Osteoblast (primary cell): ENCODE measurements at places on chromosomes 13 and 19.

- peak; percentile 98 for DNase-seq
Measured at GRCh38 chr19:18764591-18765051, 26.5 kb downstream of the COMP start.

- no peak for DNase-seq
Measured at GRCh38 chr13:80400164-80400864, 59.4 kb upstream of the SPRY2 start.

- DNase-seq, result no peak
Measured at GRCh38 chr19:5686326-5686646, 3.8 kb upstream of the RPL36 start.

- DNase-seq, result no peak
Measured at GRCh38 chr13:66745307-66745706, 484.8 kb downstream of the PCDH9 start.

- DNase-seq, result peak; percentile 71
Measured at GRCh38 chr19:57559008-57559403, 657 bp downstream of the ZNF550 start.

- DNase-seq, result no peak
Measured at GRCh38 chr13:98906746-98907502, 70.9 kb downstream of the DOCK9 start.

DNA sequence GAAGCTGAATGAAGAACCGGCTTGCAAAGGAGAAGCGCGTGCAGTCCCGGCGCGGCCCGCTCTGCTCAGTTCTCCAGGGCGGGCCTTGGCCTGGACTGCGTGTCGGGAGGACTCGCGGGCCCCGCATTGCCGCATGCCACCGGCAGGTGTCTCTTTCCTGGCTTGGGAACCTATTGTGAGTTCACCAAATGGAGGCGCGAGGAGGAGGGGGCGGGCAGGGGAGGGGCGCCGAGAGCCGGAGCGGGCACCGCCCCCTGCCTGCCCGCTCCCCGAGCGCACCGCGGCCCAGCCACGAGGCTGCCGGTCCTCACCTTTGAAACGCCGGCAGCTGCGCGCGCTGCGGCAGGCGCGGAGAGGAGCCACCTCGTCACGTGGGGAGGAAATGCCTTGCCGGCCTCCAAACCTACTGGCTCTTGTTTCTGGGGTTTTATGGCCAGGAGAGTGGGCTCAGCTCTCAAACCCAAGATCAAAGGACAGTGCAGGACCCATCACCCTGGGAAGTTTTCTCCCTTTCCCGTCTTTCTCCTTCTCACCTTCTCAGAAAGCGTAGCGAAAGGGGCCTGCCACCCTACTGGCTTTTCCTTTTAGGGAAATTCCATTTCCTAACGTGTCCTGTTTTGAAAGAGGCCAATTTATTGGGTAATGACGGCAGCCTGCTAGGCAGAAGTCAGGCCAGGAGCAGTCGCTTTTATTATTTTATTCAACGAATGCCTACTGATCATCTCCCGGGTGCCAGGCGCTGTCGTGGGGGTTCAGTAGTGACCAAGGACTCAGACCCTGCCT is 13.8 kb upstream of the UBE2L5 start:
- DNase-seq, result peak; percentile 97

- no peak for DNase-seq
Measured at GRCh38 chr13:28564030-28564429, 69.1 kb upstream of the FLT1 start.

- no peak for DNase-seq
Measured at GRCh38 chr13:109087916-109088623, 458.7 kb downstream of the MYO16 start.

GRCh38 chr19:32067685-32068084 is 277.7 kb upstream of the ZNF507 start:
- DNase-seq, result no peak

DNA sequence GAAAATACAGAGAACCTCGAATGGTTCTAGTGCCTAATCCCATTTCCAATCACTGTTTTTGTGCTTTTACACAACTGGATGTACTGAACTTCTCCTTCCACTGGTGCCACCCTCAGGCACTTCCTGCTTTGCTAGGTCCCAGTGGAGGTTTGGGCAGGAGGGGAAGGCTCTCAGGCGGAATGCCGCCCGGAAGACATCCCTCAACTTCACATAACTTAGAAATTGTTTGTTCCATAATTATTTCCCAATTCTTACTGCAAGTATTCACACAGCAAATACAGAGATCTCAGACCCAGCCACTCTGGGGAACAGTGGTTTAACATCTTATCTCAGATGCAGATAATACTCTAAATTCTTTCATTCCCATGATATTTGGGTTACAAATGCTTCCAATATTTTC is 195.7 kb upstream of the IPO5 start:
- DNase-seq, result no peak

DNA sequence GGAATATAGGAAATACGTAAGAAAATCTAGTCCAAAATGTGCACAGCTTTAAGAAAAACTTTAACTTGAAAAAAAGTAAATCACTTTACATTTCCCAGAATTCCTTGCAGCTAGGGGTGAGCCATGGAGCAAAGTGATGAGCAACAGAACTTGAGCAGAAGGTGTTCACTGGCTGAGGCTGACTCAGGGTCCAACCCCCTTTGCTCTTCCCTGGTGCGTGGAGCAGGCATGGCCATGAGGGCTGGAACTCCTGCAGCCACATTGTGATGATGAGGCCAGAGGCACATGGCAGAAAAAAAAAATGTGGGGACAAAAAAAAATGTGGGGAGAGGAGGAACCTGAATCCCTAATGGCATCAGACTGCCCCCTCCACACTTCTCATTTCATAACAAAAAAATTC is 9.9 kb upstream of the PLA2G4C start:
- no peak for DNase-seq

DNA sequence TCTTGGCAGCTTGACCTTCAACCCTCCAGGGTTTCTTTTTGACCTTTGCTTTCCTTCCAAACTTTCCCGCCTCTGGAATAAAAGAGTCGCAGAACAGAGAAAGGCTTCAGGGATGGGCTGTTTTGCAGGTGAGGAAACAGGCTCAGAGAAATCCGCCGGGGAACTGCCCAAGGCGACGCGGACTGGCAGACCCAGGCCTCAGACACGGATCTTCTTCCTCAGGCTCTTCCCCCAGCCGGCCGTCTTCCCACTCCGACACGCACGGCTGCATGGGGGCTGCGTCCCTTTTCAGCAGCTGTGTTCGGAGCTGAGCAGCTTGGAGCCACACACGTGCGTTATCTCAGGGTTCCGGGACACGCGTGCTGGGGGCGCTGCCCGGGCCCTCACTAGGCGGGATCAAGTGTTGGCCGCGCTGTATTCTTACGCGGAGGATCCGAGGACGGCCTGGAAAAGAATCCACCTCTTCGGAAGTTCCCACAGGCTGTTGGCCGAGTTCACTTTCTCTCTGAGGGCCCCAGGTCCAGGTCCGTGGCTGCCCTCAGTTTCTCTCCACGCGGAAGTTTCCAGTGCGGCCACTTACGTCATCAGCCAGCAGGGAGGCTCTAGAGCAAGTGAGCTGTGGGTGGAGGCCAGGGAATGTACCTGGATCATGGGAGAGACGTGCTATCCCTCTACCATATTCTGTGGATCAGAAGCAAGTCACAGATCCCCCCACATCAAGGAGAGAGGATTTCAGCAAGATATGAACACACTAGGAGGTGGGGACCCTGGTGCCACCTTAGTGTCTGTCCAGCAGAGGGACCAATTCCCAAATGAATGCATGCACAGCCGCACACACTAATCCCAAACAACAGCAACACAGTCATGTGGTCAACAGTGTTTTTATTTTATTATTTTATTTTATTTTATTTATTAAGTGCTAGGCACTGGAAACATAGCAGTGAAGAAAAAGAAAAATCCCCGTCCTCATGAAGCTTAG is 100.4 kb downstream of the ING1 start:
- DNase-seq, result no peak

DNA sequence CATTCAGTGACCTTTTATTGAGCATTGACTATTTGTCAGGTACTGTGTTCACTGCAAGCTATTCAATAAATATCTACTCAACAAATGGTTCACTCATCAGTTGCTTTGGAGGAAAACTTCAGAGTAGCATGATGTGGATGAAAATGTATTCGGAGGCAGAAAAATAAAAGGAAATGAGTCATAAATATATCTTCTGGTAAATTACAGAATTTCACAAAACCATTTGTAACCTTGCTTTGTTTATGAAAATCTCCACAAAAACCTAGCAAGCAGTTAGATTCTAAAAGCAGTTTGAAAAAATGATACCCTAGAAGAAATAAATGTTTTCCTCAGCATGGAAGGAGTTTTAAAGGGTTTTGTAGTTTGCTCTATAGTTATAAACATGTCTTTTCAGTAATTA is 399.6 kb downstream of the LMO7 start:
- no peak for DNase-seq

- no peak for DNase-seq
Measured at GRCh38 chr19:31535691-31536460, 186.6 kb upstream of the TSHZ3 start.

DNA sequence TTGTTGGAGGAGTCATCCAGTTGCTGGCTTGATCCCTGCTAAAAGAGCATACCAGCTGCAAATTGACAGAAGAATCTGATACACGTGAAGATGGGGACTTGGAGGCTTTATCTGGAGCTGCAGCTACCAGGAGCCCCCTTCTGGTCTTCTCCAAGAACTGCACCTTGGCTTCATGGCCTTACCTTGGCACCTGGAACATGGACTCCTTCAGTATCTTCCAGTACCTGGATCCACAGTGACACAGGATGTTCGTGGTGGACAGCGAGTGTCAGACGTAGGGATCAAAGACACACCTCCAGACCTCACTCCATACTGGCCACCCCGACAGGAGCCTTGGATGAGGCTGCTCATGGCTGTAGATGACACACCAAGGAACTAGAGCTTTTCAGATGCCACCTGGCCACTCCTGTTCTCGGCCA is 9.9 kb upstream of the ACSBG2 start:
- DNase-seq, result peak; percentile 86

DNA sequence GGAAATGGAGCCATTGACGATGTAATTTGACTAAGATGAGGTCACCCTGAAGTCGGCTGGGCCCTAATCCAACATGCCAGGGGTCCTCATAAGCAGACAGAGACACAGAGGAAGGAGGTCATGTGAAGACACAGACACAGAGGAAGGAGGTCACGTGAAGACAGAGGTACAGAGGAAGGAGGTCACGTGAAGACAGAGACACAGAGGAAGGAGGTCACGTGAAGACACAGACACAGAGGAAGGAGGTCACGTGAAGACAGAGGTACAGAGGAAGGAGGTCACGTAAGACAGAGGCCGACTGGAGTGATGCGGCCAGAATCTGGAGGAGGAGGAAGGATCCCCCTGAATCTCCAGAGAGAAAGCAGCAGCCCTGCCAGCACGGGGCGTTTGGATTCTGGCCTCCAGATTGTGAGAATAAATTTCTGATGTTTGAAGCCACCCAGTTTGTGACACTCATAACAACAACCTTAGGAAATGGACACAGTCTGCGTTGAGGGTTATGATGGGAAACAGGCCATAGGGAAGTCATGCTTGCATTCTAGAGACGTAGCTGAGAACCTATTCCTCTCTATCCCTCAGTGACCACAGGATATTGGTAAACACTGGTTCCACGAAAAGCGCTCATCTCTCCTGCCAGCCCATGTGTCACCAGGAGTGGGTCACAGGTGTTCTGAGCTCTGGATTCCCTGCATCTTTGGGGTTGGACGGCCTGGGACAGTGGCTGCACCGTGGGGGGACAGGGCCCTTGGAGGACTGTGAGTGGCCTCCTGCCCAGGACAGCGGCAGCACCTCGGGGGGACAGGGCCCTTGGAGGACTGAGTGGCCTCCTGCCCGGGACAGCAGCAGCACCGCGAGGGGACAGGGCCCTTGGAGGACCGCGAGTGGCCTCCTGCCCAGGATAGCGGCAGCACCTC is 108.5 kb downstream of the SOX1 start:
- no peak for DNase-seq

DNA sequence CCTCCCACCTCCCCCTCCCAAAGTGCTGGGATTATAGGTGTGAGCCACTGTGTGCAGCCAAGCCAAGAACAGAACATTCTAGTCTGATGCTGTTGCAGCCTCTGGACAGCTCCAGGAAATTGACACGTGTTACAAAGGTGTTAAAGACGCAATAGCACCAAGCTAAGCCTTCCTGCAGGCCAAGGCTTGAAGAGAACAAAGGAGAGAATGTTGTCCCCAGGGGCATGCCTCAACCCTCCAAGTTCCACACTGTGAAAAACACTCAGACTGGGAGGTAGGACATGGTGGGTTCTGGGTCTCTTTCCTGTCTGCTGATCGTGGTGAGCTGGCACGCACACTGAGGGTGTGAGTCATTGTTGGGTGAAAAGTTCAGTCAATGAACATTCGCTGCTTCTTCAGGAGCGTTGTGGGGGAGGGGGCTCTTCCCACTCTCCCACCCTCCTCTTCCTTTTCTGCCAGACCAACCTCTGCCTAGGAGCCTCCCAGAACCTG is 5.3 kb upstream of the PTPRS start:
- DNase-seq, result peak; percentile 79

- no peak for DNase-seq
Measured at GRCh38 chr19:58145849-58146248, 4.7 kb downstream of the ZNF329 start.

DNA sequence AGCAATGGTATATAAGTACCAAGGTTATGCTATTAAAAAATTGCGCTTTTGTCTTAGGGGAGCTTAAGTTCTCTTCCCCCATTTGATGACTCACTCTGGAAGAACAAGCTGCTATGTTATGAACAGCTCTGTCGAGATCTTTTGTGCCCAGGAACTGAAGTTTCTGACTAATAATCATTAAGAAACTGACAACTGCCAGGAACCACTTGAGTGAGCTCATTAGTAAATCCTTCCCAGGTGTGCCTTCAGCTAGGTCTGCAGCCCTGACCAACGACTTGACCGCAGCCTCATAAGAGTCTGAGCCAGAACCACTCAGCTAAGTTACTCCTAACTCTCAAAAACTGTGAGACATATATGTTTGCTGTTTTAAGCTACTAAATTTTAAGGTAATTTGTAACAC is 147.8 kb downstream of the SLITRK6 start:
- DNase-seq, result no peak

DNA sequence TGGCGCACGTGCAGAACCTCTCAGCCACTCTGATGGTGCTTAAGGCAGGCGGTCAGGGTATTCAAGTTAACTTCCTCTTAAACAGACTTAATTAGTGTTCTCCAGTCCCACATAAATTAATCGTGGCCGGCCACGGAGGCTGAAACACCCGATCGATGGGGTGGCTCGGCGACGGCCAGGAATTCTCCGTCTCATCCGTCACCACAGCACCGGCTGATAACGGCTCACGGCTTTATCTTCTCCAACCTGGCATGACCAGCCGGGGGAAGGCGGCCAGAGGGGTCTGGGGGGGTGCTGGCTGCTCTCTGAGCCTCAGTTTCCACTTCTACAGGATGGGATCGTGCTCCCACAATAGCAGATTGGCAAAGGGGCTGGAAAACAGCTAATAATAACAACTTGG is 32.6 kb upstream of the TCF3 start:
- DNase-seq, result no peak

GRCh38 chr19:15471639-15472101 is 7.3 kb upstream of the RASAL3 start:
- DNase-seq, result no peak

GRCh38 chr19:31681121-31681520 is 331.9 kb upstream of the TSHZ3 start:
- no peak for DNase-seq

GRCh38 chr19:19552798-19553197 is 14.7 kb downstream of the CILP2 start:
- peak; percentile 99 for DNase-seq
